ENCODE measurements at places on chromosomes 4 and X.
A peak's percentile ranks its signal among the peaks of the same experiment; 100 is the strongest.

GRCh38 chr4:98887145-98887544, 41.8 kb downstream of the EIF4E start:
- DNase-seq: no peak

GRCh38 chrX:12722314-12722713, 68.9 kb upstream of the PRPS2 start:
- DNase-seq: no peak

DNA sequence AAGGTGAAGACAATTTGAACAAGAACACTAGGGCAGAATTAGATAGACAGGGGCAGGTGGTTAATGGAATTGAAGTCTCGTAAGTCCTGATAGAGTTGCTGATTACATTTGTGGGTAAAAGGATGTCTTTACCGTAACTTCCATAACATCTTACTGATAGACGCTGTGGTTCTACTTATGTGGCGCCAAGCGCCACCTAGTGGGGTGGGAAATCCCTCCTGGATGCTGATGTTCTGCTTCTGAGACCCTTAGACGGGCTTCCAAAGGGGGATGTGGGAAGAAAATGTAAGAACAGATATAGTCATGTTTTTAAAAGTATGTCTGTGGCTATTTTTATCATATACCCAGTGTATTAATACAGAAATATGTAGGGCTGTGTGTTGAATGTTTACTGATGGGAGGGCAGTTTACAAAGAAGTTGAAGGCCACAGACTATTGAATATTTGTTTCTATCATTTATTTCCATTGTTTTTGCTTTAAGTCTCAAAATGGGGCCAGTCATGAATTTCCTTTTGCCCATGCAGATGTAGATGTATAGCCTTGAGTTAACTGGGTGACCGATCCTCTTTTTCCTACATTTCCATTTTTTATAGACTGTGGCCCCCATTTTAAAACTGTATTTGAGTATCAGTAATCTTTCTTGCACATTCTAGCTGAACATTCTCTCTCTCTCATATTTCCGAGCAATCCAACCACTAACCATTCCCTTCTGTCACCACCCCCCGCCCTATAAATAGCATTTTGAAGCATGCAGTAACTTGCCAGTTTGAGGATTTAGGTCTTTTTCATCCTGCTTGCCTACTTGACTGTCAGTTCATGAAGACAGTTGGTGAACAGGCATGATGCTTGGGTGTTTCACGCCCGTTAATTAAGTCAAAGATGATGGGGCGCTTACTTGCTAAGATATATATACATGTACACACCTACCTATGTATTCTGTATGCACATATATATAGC, 12.1 kb upstream of the TLR8 start:
- no peak for DNase-seq

DNA sequence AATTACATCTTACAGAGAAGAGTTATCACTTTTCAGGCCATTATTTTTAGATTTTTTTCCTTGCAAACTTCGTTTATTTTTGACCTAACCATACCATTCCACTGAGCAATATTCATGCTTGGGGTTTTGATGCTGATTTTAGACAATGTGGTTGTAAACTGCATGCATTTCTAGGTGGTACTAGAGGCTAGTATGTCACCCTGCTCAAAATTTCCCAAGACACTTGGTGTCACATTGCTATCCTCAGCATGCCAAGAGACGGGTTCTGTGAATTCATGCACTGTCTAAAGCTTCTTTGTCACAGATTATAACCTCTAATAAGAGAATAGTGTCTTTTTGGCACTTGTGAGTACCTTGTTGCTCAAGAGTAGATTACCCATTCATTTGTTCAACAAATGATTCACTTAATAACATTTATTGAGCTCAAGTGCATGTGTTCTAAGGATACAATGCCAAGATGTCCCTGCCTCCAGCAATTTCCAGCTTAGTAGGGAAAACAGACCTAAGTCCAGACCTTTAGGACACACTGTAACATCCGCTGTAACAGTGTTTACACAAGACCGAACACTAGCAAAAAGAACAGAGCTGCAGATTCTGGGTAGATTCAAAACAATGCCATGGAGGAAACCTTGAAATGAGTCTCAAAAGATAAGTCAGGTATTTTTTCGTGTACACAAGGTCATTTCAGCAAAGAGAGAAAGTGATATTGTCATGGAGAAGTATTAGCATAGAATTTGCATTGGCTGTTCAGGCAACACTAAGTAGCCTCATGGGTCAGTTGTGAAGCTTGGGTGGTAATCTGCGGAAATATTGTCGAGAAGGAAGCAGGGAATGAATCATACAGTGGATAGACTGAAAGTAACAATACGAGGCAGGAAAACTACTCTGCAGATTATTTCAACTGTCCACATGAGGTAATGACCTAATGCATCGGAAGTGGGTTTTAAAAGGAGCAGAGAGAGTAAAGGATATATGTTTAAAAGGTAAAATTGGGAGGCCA, 515.1 kb upstream of the ZFP42 start:
- no peak for DNase-seq

DNA sequence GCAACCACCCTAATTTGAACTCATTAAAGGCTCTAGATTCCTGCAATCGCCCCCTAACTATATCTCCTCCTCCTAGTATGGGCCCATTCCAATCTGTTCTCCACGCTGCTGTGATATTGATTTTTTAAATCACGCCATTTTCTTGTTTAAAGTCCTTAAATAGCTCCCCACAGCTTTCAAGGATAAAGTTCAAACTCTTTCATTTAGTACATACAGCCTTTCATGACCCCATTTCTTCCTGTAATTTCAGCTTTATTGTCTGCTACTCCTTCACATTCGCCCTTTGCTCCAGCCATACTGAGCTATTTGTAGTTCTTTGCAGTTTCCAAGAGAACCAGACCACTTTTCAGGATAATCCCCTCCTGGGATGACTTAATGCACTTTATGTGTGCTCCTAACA, 118.5 kb downstream of the GC start:
- no peak for DNase-seq

DNA sequence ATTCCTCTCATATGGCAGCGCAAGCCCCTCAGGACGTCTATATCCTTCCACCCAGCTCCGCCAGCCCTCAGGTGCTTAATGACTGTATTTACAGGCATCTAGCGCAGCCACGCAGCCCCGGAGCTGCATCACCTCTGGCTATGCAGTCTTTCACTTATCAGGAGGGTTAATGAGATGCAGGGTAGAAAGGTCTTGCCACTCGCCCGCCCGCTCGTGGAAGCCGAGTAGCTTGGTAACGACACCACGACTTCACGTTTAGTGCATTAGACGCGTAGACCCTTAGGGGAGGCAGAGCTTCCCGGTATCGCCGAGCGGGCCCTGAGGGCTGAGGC, 1.5 kb upstream of the SLC16A2 start:
- no peak for DNase-seq

GRCh38 chr4:174381440-174381800, 97.7 kb downstream of the CEP44 start:
- no peak for DNase-seq

DNA sequence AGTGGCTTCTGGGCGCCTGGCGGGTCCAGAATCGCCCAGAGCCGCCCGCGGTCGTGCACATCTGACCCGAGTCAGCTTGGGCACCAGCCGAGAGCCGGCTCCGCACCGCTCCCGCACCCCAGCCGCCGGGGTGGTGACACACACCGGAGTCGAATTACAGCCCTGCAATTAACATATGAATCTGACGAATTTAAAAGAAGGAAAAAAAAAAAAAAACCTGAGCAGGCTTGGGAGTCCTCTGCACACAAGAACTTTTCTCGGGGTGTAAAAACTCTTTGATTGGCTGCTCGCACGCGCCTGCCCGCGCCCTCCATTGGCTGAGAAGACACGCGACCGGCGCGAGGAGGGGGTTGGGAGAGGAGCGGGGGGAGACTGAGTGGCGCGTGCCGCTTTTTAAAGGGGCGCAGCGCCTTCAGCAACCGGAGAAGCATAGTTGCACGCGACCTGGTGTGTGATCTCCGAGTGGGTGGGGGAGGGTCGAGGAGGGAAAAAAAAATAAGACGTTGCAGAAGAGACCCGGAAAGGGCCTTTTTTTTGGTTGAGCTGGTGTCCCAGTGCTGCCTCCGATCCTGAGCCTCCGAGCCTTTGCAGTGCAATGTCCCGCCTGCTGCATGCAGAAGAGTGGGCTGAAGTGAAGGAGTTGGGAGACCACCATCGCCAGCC, at the start of gene ATOH1:
TSS of gene ATOH1 (plus strand) at position 422 of the 663 bp plus-strand sequence. CDS start at position 596, 174 bp downstream.
- DNase-seq: no peak

- no peak for DNase-seq
Observed at GRCh38 chr4:21554066-21554465, 394.5 kb downstream of the KCNIP4 start.

- DNase-seq: no peak
Observed at GRCh38 chr4:66606215-66606614, 935.9 kb upstream of the EPHA5 start.

- peak; percentile 65 for DNase-seq
Observed at GRCh38 chr4:110198435-110199416, at the start of gene ELOVL6. ELOVL6 (minus strand) TSS chr4:110198615; CDS start chr4:110198335, 280 bp downstream.

DNA sequence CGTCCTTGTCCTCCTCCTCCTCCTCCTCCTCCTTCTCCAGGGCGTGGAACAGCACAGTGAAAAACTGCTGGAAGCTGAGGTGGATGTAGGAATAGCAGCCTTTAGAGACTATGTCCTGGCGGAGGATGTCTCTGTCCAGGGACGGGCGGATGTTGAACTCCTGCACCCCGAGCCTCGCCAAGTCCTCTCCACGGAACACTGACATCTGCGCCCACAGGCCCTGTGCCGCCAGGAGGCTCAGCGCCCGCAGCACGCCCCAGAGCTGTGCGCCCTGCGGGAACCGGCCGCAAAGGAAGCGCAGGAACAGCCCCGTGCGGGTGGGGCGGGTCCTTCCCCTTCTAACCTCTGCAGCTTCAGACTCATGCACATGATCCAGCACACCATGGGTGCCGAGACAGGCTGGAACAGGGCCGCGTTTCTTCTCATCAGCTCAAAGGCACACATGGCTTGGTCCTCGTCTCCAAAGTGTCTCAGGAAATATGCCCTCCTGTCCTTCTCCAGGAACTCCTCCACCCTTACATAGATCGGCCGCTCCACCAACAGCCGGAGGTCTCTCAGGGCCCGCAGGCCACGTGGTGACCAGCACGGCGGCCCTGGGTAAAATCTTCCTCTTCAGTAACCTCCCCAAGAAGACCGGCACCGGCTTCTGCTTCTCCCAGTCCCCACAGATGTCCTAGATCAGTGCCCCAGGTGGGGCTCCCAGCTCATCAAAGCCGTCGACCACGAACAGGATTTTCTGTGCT, 1.2 kb downstream of the NLRP2B start:
- DNase-seq: no peak

DNA sequence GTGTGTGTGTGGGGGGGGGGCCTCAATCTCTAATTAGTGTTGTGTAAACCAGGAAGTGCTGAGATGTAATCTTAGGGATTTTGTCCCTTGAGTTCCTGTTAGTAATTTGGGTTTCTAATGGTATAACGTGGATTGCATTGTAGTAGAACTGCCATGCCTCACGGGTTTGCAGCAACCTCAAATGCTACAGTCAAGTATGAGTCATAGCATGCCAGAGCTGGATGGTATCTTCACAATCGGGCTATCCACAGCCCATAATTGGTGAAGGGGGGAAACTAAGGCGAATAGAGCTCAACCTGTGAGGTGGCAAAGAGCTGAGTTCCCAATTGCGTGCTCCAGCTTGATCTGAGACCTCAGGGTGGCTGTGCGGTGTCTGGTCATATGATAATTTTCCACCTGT, 2.2 kb upstream of the FMR1NB start:
- DNase-seq: no peak

- no peak for DNase-seq
Observed at GRCh38 chr4:63528256-63528991, 880.8 kb downstream of the TECRL start.

DNA sequence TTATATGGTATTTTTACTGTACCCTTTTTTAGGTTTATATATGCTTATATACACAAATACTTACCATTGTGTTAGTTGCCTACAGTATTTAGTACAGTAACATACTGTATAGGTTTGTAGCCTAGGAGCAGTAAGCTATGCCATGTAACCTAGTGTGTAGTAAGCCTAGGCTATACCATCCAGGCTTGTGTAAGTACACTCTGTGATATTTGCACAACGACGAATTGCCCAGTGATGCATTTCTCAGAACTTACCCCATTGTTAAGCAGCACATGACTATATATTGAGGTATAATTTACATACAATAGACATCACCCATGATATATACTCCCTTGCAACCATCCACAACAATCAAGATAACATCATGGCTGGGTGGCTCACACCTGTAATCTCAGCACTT, 40.1 kb downstream of the STAG2 start:
- no peak for DNase-seq

DNA sequence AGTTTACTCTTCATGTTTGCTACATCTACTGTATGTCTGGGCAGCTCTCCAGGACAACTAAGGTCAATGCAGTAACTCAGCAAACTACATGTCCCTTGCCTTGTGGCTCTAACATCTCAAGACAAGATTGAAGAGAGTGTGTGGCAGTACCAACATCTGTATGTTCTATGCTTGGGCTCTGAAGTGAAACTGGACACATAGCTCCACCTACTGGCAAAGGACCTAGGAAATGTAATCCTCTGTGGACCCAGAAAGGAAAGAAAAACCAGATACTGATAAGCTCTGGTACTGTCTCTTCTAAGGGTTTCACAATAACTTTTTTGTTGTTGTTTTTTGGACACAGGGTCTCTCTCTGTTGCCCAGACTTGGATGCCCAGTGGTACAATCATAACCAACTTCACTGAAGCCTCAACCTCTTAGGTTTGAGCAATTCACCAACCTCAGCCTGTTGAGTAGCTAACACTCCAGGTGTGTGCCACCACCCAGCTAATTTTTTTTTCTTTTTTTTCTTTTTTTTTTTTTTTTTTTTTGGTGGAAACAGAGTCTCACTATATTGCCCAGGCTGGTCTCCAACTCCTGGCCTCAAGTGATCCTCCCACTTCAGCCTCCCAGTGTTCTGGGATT, 64.1 kb downstream of the QDPR start:
- peak; percentile 41 for DNase-seq

GRCh38 chr4:81030061-81030980, at the start of gene BMP3:
BMP3 (plus strand) TSS chr4:81030708; CDS start chr4:81031285, 577 bp downstream.
- DNase-seq: no peak

- no peak for DNase-seq
Observed at GRCh38 chr4:157204634-157205244, 15.8 kb upstream of the GRIA2 start.

DNA sequence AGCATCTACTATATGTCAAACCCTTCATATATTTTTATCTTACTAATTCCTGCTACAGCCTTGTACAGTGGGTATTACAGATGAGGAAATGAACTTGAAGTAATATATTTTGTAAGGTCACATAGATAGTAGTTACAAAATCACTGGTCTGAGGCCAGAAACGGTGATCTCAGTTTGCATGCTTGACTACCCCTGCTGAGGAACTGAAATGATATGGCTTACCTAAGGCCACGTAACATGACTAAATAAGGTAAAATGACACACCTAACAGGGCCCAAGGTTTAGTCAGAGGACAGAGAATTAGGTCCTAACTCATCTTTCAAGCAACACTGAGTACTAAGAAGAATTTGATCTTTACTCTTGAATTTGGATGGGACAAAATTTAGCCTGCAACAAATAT, 1.5 kb upstream of the COMMD8 start:
- DNase-seq: no peak

GRCh38 chr4:522911-523443, 24.0 kb downstream of the PIGG start:
- no peak for DNase-seq

GRCh38 chrX:110733166-110733565, 62.5 kb downstream of the CHRDL1 start:
- DNase-seq: no peak

- DNase-seq: no peak
Observed at GRCh38 chr4:87090305-87090704, 130.1 kb downstream of the KLHL8 start.
